ENCODE measurements at places on chromosomes 1 and 21. TPM values are rescaled to one million over a fixed set of nuclear protein-coding genes. Genes with fewer than 3 reads are reported as not detected.

Gene SLC44A3
- 0.38 TPM for total RNA-seq

Gene TMEM201
- total RNA-seq, result 8.1 TPM

Gene UBL4B
- not detected for total RNA-seq

Gene RIMS3
- 0.85 TPM for total RNA-seq

Gene CD1E
- not detected for total RNA-seq

Gene VHLL
- not detected for total RNA-seq

Gene FCRL2
- not detected for total RNA-seq

Gene KCNJ9
- not detected for total RNA-seq

Gene LRRC39
- total RNA-seq, result 1.4 TPM

Gene RPTN
- under 0.01 TPM for total RNA-seq

Gene XPR1
- 23.7 TPM for total RNA-seq

Gene PGLYRP4
- total RNA-seq, result not detected

Gene AMIGO1
- total RNA-seq, result 0.58 TPM

Gene HHIPL2
- total RNA-seq, result not detected

Gene CENPF
- 10.1 TPM for total RNA-seq

Gene PTAFR
- total RNA-seq, result under 0.01 TPM

Gene BSND
- not detected for total RNA-seq

Gene F5
- under 0.01 TPM for total RNA-seq

Gene RGS7
- total RNA-seq, result 2.7 TPM

Gene OXCT2
- 1.7 TPM for total RNA-seq

Gene PRKAA2
- 6.8 TPM for total RNA-seq

Gene AGBL4
- not detected for total RNA-seq

Gene LMOD1
- 25.7 TPM for total RNA-seq

Gene CHI3L1
- 5.4 TPM for total RNA-seq

Gene NKAIN1
- under 0.01 TPM for total RNA-seq

Gene ANGPTL1
- total RNA-seq, result 4.6 TPM

Gene FNBP1L
- 22.0 TPM for total RNA-seq

All from regular cardiac myocyte (primary cell).